ENCODE measurements at places on chromosomes 3 and 15.
A peak's percentile ranks its signal among the peaks of the same experiment; 100 is the strongest.

- peak; percentile 51 for DNase-seq
Observed at GRCh38 chr3:14461748-14462324, 59.4 kb downstream of the SLC6A6 start.

DNA sequence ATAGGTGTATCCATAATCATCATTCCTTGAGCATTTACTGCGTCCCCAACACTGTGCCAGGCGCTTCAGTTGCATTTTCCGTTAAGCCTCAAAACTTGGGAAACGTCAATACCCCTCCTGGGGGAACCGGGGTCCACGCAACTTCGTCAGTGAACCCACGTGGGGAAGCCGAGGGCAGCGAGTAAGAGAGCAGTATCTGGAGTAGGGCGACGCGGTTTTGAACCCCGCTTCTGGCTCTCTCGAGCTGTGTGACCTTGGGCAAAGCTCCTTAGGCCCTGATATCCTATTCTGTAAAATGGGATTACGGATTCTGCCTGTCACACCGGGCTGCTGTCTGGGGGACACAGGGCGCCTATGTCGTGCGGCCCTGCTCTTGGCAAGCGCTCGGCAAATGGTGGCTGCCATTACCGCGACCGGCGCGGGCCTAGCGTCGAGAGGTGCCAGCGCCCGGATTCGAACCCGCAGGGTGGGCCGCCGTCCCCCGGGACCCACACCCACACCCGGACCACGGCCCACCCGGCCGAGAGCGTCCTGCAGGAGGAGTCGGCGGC is 590 bp downstream of the POLG start:
- no peak for DNase-seq

- DNase-seq: no peak
Observed at GRCh38 chr3:194092881-194093301, 43.1 kb upstream of the HES1 start.

GRCh38 chr15:94041746-94042145 is 189.6 kb upstream of the MCTP2 start:
- DNase-seq: no peak

DNA sequence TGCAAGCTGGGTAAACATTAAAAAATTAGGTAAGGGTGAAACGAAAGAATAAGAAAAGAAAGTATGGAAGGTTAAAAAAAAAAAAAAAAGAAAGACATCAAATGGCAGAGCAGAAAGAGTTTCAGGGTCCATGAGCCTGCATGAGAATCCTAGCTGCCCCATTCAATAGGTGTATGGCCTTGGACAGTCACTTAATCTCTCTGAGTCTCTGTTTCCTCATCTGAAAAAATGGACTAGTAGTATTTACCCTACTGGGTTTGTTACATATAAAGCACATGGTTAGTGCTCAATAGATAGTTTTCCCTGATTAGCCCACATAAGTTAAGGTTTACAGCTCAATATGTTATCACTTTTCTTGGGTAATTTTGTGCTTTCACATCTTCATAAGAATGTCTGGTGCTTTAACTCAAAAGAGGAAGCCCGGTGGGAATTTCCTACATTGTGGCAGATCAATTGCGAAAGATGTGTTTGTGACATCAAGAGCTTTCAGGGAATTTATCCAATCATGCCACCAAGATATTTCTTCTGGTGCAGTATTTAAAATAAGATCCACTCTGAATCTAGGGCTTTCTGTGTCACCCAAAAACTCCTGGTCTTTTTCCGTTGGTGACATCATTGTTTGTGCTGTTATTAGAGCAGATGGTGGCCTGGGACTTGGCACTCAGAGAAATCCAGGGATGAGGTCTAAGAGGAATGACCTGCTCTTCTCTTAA is 57.2 kb upstream of the UBE2E1 start:
- DNase-seq: no peak

GRCh38 chr15:88617790-88618189 is 3.4 kb upstream of the AEN start:
- DNase-seq: no peak

DNA sequence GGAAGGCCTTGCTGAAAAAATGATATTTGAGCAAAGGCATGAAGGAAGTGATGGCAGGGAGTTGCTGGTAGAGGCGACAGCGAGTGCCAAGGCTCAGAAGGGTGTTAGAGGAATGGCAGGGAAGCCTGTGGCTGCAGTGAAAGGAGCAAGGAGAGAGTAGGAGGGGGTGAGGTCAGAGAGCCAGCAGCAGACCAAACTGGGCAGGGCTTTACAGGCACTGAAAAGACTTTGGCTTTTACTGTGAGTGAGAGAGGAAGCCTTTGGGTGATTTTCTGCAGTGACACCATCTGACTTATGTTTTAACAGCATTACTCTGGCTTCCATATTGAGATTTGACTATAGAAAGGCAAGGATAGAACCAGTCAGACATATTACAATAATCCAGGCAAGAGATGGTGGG is 11.4 kb downstream of the TICRR start:
- no peak for DNase-seq

- no peak for DNase-seq
Observed at GRCh38 chr3:31106204-31106603, 211.7 kb upstream of the GADL1 start.

DNA sequence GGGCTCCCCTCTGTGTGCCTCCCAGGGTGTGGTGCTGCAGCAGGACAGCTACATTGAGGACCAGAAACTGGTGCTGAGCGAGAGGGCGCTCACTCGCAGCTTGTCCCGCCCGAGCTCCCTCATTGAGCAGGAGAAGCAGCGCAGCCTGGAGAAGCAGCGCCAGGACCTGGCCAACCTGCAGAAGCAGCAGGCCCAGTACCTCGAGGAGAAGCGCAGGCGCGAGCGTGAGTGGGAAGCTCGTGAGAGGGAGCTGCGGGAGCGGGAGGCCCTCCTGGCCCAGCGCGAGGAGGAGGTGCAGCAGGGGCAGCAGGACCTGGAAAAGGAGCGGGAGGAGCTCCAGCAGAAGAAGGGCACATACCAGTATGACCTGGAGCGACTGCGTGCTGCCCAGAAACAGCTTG is 53.7 kb downstream of the KLHL25 start:
- DNase-seq: peak; percentile 72

DNA sequence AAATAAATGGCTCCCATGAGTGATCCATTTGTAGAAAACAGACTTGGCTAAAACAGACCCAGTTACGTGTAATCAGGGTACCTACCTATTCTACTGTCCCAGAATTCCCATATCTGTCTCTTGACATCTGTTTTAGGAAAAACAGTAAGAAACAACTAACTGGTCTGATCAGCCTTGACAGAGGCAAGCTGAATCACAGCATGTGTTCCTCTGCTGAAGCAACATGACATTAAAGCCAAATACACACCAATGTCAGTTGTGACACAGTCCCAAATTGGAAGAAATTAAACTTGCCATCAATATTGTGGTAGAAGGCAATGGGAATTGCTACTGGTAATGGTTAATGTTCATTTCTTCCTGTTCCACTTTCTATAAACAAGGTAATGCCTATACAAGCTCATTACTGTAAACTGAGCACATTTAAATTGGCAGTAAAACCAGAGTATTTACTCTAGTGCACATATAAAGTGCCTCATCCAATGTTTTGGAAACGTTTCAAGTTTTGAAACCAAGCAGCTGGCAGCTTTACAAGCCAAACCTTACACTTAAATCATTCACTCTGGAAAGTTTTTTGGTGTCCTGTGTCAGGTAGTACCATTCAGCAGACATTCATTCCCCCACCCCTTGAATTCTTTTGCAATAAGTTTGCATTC is 27.0 kb downstream of the ALDH1A2 start:
- no peak for DNase-seq

GRCh38 chr3:72042397-72043203 is 257.7 kb upstream of the PROK2 start:
- DNase-seq: no peak
